ENCODE measurements at places on chromosomes 6 and 20.

GRCh38 chr20:38217791-38218565 lies 42.6 kb downstream of the KIAA1755 start:
- DNase-seq, result no peak

GRCh38 chr6:145801021-145801420 lies 13.6 kb downstream of the FBXO30 start:
- DNase-seq, result no peak

DNA sequence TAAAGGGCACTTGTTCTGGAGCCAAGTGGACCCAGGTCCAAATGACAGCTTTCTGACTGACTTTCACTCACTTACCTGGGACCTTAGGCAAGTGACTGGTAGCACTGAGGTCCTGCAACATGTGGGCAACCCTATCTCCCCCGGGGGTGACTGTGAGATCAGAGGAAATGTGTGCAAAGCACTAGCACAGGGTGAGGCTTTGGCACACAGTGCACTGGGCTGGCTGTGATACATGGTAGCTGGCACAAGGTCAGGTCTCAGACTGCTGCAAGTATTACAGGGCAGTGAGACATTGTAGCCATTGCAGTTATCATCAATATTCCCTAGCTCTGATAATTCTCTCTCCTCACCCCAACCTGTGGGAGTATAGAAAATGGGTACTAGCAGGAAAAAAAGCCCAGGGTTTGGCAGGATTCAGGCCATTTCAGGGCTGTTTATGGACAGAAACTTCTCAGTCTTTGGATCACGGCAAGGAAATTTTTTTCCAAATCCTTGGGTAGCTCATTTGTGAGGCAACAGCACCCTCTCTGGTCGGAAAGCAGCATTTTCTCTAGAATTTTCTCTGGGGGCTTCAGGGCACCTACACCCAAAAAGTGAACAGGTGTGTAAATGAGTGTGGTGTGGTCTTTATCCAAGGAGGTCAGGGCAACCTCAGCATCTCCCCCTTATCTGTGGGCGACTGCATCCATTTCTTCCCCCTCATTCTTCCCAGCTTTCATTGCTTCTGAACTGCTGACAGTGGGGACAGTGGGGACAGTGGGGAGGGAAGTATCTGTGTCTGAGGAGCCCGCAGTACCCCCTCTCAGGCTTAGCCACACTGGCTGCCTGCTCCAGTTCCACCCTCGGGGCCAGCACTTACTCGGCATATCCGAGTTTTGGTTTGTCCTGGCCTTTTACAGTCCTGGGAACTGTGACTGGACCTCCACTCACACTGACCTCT lies 148.7 kb upstream of the PHACTR3 start:
- DNase-seq, result no peak

- no peak for DNase-seq
These were observed 191.0 kb downstream of the IBTK start for GRCh38 chr6:82056567-82056966.

GRCh38 chr20:4815628-4816027 lies 93.9 kb downstream of the PRND start:
- DNase-seq, result no peak

DNA sequence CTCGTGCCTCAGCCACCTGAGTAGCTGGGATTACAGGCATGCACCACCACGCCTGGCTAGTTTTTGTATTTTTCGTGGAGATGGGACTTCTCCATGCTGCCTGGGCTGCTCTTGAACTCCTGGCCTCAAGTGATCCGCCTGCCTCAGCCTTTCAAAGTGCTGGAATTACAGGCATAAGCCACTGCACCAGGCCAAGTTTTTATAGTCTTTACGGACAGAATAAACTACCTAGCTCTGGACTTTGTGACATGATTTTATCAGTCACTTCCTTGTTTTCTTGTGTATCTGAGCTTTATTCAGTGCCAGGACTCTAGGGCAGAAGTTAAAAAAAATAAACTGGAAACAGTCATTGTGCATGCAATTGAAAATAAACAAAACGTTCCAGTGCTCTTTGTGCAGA lies 46.7 kb upstream of the RALGAPA2 start:
- no peak for DNase-seq

GRCh38 chr6:166977621-166978525 lies 21.3 kb upstream of the CEP43 start:
- no peak for DNase-seq

DNA sequence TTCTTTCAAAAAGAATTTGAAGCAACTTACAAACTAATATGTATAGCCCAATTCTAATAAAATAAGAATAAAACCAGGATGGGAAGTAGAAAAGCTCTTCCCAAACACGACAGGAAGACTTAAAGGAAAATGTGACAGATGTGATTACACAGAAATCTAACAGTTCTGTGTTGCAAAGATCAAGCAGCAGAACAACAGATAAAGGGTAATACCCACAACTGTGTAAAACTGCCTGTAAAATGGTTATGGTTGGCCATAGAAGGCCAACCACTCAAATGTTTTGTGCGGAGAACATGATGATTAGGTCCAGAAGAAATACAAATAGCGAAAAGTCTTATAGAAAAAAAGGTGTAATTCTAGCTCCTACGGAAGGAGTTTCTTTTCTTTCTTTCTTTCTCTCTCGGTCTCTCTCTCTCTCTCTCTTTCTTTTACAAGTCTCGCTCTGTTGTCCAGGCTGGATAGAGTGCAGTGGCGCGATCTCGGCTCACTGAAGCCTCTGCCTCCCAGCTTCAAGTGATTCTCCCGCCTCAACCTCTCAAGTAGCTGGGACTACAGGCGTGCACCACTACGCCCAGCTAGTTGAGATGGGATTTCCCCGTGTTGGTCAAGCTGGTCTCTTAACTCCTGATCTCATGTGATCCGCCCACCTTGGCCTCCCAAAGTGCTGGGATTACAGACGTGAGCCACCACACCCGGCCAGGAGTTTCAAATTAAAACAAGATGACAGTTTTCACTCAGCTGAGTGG lies 128.5 kb downstream of the QRSL1 start:
- DNase-seq, result no peak

- no peak for DNase-seq
These were observed 261.9 kb upstream of the ECI2 start for GRCh38 chr6:4397307-4397706.

DNA sequence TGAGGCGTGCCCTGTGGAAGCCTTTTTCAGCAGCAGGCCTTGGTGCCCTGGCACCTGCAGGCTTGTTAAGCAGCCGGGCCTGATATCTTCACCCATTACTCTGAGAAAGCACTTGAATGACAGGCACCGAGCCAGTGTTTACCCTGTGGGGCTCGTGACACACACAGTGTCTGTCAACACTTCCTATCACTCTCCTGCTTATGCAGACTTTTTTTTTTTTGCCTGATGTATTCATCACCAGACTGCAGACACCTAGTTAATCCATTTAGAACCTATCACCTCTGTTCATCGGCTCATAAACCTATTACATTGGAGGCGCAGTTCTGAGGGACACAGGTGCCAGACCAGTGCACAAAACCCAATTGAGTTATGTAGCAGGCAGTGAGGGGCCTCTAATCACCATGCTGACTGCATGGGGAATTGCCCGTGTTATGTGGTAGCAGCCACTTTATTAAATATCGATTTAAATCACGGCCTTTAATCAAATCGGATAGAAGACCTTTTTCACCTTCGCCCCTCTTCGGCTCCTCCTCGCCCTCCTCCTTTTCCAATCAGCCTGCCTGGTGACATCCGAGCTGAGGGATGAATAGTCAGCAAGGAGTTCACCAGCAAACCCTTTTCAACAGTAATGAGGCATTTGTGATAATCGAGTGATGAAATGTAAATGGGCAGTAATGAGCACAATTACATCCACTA lies 962.9 kb upstream of the SLC35B3 start:
- DNase-seq, result no peak

DNA sequence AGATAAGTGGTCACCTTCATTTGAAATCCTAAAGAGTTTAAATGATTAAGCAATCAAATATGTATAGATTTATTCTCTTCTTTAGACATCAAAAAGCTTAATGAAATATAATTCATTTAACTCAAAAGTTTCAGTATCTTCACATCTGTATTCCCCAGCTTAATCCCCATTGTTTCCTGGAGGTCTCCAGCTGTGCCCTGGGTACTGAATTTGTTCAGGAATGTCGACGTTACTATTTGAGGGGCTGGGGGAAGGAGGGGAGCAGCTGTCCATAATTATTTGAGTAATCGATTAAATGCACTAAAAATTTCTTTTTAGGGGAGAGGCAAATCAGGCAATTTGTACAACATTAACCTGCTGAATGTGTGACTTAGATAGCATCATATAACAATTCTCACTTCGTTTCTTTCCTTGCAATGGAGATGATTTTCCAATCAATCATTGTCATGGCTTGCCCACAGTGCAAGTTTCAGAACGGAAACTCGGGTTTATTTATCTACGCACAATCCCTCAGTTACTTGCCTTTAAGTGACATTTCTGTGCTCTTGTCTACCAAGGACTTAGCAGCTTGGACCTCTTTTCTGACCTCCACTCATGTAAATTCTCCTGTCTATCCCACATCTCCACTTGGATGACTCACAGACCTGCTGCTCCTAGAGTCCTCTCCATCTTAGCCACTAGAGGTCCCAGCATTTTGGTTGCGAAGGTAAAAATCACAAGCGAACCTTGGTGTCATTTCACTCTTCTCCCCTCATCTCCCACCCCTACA lies 3.9 kb downstream of the DOK5 start:
- no peak for DNase-seq

Data from activated effector memory CD4-positive, alpha-beta T cell treated with Interleukin-2 at 50 U/mL for 16 hours (primary cell).